ENCODE measurements at places on chromosomes 1 and 21.

- DNase-seq: no peak
These were observed 2.6 kb upstream of the SPRR1A start for GRCh38 chr1:152981146-152981871.

DNA sequence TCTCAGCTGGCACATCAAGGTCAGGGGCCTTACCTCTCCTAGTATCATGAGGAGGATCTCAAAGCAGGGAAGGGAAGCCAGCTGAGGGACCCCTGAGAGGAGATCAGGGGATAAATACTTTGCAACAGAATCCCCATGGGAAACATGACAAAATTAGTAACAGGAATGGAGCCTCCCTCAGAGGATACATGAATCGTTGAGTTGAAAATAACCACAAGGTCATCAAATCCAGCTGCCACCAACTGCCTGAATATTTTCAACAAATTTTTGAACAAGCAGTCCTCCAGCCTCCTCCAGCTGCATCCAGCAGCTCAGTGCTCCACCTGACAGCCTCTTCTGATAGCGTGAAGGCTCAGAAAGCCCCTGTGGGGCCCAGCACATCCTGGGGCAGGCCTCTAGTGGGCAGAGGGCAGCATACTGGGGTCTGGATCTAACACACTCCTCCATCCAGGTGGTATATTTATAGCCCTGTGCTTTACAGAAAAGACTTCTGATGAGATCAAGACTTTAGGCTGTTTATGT lies 404.3 kb downstream of the NTNG1 start:
- DNase-seq: no peak

- no peak for DNase-seq
These were observed 34.0 kb upstream of the BCAR3 start for GRCh38 chr1:93715529-93716126.

- no peak for DNase-seq
These were observed 580 bp downstream of the INKA2 start for GRCh38 chr1:111738436-111739193.

DNA sequence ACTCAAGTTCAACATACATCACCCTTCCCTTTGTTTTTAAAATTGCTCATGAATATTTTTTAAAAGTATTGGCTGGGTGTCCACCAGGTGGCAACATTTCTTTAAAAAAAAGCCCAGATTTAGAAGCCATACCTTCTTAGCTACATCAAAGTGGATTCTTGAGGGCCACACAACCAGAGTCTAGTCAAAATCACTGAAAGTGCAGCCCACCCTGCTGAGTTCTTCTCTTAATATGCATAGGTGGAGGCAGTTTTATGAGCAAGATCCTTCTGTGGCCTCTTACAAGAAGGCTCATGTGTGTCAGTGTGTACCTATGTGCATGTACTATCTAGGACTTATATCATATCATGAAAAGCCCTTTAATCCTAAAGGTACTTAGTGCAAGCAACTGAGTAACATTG lies 16.9 kb upstream of the GNG12 start:
- DNase-seq: no peak

- no peak for DNase-seq
These were observed 32.4 kb upstream of the PRDX6 start for GRCh38 chr1:173444757-173445156.

DNA sequence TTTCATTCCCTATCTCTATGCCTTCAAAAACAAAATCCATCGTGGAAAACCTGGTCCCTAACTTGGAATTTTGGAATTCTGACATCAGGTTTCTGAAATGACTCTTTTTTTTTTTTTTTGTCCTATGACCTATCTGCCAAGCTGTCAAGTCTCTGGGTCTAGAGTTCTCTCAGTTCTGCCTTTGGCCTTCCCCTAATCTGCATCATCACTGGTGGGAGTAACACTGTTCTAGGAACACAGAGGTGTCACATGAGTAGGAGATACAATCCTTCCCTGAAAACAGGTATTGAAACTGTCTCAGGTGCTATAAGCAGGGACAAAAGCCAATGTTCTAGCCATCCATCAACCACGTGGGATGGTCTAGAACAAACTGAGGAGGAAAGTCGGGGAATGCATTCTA lies 142.0 kb upstream of the ATP1B1 start:
- no peak for DNase-seq

- DNase-seq: no peak
These were observed 2.4 kb downstream of the NTRK1 start for GRCh38 chr1:156862997-156863599.

DNA sequence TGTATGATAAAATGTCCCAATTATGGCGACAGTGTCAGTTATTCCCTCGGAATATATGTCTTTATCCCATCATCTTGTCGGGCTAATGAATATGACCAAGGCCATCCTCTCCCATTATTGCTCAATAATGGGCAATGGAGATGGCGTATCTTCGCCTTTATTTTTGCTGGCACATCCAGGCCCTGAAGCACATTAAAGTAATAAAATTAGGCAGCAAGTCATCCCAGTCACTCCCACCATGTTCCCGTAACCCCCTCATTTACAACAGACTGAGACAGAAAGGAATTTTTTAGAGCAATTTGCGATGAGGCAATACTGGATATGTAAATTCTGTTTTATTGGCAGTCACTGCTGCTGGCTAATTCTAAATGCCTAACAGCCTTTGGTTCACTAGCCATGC lies 35.3 kb downstream of the CLIC6 start:
- no peak for DNase-seq

- no peak for DNase-seq
These were observed 174.2 kb downstream of the RUNX1 start for GRCh38 chr21:34874684-34875513.

- no peak for DNase-seq
These were observed 86.6 kb upstream of the SLC25A33 start for GRCh38 chr1:9452516-9453140.

DNA sequence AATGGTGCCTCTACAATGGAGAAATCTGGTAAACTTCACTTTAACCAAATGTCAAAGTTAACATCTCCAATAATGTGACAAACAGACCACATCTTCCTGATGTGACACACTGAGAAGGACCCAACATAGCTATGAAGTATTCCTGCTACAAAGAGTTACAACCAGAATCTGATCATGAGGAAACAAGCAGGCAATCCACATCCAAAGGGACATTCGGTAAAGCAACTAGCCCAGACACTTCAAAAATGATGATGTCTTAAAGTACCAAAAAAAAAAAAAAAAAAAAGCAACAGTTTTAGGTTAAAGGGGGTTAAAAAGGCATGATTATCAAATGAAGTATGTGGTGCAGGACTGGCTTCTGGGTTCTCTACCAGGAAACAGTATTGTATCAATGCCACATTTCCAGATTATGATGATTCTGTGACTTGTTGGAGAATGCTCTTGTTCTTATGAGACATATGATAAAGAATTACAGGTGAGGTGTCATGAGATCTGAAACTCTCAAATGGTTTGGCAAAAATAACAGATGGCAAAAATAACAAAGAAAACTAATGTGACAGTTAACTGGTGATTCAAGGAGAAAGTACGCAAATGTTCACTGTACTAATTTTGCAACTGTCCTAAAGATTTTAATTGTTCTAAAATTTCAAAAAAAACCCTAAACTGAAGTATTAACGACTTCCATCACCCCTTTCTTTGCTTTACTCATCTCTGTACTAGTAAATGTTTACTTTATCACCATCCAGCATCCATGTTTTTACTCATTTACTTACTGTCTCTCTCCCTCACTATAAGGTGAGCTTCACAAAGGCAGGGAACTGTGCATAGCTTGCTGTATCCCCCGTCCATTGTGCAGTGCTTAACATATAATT lies 2.8 kb downstream of the CD58 start:
- DNase-seq: no peak

- no peak for DNase-seq
These were observed 946.7 kb upstream of the B3GALT2 start for GRCh38 chr1:194133152-194133551.

DNA sequence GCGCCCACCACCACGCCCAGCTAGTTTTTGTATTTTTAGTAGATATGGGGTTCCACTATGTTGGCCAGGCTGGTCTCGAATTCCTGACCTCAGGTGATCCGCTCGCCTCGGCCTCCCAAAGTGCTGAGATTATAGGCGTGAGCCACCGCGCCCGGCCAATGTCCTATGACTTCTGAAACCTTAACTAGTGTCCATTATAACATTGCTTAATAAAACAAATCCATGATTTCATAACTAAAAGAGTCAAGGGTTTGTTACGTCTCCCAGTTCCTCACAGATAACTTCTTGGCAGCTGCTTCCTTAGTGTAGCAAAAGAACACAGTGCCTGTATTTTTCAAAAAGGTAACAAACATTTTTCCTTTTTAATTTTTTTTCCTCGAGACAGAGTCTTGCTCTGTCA lies 53.6 kb downstream of the FBXO42 start:
- no peak for DNase-seq

- DNase-seq: no peak
These were observed 5.1 kb downstream of the PARP1 start for GRCh38 chr1:226402739-226403165.

- no peak for DNase-seq
These were observed 66.6 kb downstream of the SPATA6 start for GRCh38 chr1:48405400-48405799.

GRCh38 chr1:36175137-36176095 lies 19.5 kb downstream of the MAP7D1 start:
- no peak for DNase-seq

DNA sequence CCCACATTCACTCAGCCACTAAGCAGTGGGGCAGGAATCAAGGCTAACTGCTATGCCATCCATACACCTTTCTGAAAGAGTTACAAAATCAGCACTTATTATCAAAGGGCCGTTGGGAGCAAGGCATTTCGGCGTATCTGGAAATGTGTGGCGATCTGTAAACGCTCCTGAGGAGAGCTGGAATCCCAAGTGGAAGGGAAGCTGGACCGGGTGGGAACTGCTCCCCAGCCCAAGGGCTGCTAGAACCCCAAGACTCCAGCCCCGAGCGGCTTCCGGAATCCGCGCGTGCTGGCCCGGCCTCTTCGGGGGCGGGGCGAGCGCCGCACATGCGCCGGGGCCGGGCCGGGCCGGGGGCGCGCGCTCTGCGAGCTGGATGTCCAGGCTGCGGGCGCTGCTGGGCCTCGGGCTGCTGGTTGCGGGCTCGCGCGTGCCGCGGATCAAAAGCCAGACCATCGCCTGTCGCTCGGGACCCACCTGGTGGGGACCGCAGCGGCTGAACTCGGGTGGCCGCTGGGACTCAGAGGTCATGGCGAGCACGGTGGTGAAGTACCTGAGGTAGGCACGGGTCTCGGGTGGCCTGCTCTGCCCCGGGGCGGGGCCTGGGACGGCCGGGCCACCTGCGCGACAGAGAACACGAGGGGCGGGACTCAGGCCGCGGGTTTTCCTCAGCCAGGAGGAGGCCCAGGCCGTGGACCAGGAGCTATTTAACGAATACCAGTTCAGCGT lies at the start of gene NAXE:
TSS of gene NAXE (plus strand) at position 345 of the 726 bp plus-strand sequence. CDS start at position 374, 29 bp downstream.
- DNase-seq: no peak

DNA sequence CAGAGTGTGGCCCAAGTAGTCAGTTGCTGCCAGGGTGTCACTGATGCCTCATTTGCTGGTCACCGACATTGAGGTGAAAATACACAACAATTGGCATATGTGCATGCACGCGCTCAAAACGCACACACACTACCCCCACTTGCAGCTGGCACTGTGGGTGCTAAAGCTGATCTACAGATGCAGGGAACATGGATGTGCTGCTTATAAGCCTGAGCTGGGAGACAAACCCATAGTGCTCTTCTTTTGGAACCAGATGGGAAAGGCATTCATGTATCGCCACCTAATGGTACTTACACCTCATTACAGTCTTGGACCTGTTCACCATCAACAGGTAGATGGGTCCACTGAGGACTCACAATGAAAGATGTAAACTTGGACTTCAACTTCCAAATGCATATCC lies 70.3 kb upstream of the CAMK1G start:
- DNase-seq: no peak

- DNase-seq: no peak
These were observed 111.2 kb upstream of the NBPF11 start for GRCh38 chr1:148263128-148263905.

GRCh38 chr21:19608101-19608621 lies 1204.6 kb upstream of the TMPRSS15 start:
- DNase-seq: no peak

- DNase-seq: no peak
These were observed 2.3 kb upstream of the MKNK1 start for GRCh38 chr1:46606255-46606965.

DNA sequence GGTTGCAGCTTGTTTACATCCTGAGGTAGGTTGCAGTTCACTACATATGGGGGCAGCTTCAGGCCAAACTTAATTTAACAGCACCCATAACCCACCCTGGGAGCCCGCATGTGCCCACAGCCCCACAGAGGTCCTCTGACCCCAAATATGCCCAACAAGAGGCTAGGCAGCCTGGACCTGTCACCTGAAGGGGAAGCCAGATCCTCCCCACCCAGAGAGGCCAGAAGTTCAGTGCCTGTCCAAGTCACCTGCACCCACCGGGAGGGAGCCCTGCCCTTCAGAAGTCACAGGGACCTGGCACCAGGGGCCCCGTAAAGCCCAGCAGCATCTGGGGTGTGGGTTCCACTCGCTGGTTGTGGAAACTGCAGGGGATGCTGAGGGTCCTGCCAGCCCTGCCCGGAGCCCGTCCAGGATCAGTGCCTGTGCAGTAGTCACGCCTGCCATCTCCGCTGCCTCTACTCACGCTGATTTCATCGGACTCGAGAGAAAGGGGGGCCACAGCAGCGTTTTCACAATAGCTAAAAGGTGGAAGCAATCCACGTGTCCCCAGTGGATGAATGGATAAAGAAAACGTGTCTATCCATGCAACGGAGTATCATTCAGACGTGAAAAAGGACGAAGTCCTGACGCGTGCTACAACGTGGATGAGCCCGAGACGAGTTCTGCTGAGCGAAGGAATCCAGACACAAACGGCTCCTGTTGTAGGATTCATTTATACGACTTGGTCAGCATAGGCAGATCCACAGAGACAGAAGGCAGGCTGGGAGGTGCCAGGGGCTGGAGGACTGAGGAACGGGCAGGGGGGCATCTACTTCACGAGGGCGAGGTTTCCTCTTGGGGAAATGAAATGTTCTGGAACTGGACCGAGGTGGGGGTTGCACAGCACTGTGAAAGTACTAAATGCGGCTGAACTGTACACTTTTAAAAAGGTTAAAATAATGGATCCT lies 33.9 kb upstream of the COL6A2 start:
- no peak for DNase-seq
